ENCODE measurements at places on chromosomes 5 and 9.

GRCh38 chr5:121763665-121764064, 88.0 kb upstream of the FTMT start:
- DNase-seq = no peak

DNA sequence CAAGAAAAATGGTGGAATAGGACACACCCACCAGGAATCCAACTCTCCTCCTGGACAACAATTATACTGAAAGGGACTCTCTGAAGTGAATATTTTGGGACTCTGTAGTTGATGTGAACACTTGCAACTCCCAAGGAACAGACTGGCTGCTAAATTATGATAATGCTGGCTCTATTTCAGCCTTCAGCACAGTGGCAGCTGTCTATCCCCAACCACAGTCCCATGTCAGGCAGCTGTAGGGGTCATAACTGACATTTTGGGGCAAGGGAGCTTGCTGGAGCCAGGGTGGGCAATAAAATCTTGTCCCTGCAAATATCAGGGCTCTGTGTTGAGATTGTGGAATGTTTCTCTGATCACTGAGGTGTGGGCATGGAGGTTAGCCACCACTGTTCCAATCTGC, 14.2 kb downstream of the SPATA31E1 start:
- no peak for DNase-seq

- DNase-seq = no peak
These were observed 244.4 kb downstream of the MAST4 start for GRCh38 chr5:66840511-66841013.

DNA sequence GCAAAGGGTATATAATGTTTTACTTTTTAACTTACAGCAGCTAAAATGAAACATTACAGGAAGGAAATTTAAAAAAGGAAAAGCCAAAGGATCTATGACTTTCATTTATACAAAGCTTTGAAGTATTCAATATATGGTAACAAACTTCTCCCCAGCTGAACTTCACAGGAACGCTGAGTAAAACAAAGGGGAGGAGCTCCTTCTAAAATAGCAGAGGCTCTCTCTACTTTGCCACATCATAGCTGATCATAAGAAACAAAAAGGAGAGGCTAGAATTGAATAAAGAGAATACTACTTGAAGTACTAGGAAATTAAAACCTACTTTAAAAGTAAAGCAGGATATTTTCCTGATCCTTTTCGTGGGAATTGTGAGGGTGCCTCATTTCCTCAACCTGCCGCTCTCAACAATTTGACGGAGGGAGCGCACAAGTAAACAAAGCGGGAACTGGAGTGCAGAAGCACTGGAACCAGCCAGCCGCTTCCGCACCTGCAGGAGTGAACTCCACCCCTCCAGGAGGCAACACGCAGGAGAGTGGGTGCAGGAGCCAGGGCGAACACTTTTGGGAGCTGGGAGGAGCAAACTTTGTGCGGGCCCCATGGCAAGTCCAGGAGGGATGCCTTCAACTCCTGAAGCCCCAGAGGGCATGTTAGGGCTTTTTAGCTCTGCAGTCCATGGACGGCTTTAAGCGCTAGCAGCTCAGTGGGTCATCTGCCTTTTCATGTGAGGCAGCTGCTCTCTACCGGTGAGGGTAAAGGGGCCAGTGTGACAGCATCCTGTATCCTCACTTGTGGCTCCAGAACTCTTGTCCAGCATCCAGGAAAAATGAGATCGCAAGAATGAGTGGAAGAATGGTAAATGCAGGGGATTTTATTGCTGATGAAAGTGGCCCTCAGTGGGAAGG, 757.4 kb downstream of the PTPRD start:
- no peak for DNase-seq

GRCh38 chr5:143059355-143059754, 289.2 kb downstream of the ARHGAP26 start:
- DNase-seq = no peak

DNA sequence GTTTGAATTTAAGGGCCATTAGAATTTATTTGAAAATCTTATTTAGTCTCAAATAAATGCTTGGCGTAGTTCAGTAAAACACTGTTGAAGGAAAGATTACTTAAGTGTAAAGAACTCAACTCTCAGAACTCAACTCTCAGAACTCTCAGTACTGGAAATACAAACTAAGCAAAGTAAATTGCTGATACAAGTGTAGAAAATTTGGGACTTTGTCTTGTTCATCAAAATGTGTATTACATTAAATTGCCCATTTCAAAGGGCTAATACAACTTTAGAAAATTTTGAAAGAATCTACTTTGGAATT, 99.4 kb downstream of the CSNK1G3 start:
- no peak for DNase-seq

- DNase-seq = no peak
These were observed 160.2 kb downstream of the MACROH2A1 start for GRCh38 chr5:135238622-135239452.

DNA sequence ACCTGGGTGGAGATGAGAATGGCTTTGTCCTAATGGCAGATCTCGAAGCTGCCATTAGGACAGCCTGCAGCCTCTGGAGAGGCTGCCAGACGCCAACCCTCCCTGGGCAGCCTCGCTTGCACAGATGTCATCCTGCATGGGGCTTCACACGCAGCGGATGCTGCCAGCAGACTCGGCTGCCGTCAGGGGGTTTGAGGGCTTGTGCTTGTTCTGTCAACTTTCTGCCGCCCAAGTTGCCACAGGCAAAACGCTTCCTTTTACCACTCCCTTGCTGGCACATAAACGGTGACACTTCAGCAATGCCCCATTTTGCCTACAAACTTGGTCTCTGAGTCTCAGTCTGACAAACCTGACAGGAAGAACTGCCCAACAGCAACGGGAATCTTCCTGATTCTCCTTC, 24.7 kb downstream of the DAP start:
- no peak for DNase-seq

GRCh38 chr5:58191443-58191842, 268.4 kb downstream of the PLK2 start:
- no peak for DNase-seq

DNA sequence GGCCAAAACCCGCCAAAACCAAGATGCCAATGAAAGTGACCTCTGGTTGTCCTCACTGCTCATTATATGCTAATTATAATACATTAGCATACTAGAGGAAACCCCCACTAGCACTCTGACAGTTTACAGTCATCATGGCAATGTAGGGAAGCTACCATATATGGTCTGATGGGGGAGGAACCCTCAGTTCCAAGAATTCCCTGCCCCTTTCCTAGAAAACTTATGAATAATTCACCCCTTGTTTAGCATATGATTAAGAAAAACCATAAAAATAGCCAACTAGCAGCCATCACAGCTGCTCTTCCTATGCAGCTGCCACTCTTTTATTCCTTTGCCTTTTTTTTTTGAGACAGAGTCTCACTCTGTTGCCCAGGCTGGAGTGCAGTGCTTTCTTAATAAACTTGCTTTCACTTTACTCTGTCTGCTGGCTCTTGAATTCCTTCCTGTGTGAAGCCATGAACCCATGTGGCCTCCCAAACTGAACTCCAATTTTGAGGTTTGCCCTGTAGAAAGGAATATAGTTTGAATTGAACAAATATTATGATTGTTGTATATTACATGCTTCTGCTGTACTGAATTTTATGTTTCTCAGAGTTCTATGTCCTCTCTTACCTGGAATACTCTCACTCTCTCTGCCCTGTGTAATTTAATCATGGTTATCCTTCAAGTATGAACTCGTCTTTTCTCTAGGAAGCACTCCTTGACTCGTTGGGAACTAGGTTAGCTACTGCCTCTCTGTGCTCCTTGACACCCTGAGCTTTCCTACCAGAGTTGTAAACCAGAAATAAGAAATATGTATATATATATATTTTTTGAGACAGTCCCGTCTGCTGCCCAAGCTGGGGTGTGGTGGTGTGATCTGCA, 59.8 kb downstream of the KIAA1958 start:
- no peak for DNase-seq

DNA sequence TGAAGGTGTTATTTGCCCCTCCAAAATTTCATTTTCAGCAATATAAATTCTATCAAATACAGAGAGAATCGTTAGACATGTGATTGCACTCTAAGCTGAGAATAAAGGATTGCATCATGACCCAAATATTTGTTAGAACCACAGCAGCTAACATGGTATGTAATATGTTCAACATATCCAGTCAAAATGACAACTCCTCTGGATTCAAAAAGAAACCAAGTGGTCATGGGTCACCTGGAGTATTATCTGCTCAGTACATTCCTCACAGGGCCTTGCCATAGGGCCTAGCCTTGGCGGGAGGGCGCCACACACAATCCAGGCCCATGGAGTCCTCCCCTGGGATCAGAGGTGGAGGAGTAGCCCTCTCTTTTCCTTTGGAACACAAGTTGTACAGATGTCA, 179.2 kb downstream of the HSD17B3 start:
- DNase-seq = no peak

DNA sequence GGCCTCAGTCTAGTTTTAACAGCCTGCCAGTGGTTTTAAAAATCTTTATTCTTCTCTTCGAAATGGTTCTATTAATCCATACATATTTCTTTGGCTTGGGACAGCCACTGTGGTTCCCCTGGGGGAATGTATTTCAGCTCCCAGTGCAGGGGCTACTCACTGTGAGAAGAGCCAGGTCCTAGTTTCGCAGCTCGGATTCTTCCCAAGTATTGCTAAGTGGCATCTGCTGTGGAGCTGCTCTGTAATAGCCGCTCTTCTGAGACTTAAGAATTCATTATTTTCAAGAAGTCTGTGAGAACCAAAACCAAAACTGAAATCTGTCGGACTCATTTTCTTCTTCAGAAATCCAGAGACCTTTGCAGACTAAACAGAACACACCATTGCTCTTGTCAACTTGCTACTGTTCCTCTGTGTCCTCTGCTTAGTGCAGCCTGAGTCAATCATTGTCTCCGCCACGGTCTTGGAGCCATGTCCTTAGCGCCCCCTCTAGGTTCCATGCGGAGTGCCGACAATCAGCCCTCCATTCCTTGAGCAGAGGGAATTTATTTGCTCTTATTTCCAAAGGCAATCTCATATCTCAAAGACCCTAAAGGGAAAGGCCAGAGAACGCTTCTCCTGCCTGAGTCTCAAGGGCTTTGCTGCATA, 478.2 kb downstream of the SPATA31D1 start:
- no peak for DNase-seq

- DNase-seq = no peak
These were observed 117.2 kb downstream of the SLC25A46 start for GRCh38 chr5:110855961-110856360.

DNA sequence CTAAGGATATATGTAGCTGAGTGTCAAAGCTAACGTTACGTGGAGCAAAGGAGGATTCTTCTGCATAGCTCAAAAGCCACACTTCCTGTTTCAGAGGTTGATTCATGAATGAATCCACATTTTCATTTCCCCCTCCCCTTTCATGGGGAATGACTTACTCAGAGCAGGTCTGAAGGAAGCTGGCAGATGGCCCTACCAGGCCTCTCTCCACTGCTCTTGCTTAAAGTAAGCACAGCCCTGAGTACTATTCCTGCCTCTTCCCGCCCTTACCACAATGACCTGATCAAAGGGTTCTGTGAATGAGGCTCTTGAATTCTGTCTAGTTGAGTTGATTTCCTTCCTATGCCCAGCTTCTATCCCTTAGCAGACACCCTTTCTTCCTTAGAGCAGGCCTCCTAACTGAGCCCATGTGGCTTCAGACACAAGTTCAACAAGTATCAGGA, 6.3 kb downstream of the IGIP start:
- no peak for DNase-seq

DNA sequence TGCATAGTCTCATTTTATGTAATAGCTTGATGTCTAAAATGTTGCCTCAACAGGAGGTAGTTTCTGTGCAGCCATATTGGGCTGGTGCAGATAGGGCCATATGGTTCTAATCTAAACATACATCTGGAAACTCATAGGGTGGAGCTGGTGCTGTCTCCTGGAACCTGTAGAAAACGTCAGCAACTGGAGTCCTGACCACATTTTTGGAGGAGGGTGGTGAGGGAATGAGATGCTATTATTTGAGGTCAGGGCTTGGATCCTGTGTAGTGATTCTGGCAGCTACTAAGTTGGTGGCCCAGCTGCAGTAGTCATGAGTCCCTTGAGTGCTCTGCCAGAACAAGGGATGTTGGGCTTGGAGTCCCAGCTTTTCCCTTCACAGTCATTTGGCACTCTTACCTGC, 14.1 kb downstream of the MAN2A1 start:
- DNase-seq = no peak

GRCh38 chr9:89610391-89610925, 5.6 kb downstream of the GADD45G start:
- DNase-seq = no peak

DNA sequence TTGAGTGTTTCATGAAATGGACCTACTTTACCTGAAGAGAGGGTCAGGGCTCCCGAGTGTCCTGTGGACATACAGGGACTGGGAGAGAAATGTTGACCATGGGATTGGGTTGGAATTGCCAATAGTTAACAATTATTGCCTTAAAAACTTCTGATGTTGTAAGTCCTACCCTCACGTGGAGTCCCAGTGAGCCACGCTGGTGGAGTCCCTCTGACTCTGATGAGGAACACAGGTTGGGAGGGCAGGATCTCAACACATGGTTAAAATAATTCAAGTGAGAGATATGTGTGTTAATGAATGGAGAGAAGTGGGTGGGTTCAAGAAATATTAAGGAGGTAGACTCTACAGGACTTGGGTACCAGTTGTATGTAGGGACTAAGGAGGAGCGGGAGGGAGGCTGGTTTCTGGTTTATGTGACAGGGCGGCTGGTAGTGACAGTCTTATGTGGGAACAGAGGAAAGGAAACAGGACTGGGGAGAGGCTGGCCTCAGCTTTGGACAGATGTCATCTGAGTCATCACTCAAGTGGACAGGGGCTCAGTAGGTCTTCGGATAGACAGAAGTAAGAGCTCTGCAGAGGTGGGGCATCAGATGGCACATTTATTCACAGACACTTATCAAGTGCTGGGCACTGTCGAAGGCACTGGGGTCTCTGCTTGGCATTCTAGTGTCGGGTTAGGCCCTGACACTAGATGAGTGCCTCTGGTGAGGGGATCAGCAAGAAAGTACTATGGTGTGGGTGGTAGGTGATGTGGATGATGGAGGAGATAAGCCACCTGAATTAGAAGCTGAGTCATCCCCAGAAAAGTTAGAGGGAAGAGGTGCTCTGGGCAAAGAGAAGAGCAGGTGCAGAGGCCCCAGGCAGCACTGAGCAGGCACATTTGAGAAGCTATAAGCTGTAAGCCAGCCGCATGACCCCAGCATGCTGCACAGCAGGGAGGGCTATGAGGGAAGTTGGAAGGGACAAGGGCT, 27.2 kb downstream of the MAML1 start:
- no peak for DNase-seq

GRCh38 chr9:114769624-114770023, 36.2 kb downstream of the TNFSF15 start:
- no peak for DNase-seq

GRCh38 chr9:128771094-128771721, 519 bp downstream of the ZER1 start:
- DNase-seq = no peak

DNA sequence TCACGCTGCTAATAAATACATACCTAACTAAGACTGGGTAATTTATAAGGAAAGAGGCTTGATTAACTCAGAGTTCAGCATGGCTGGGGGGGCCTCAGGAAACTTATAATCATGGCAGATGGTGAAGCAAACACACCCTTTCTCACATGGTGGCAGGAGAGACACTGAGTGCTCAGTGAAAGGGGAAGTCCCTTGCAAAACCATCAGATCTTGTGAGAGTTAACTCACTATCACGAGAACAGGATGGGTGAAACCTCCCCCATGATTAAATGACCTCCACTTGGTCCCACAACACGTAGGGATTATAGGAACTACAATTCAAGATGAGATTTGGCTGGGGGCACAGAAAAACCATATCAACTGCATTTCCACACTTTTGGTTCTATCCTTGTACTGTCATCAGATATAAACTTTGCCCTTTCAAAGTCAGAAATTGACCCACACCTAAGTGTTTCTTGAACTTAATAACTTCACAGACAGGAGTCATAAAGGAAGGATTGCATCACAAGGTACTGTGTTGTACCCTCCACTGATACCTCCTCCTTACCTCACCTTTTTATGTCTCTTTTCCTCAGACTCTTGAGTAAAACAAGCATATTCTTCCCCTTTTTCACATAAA, 319.1 kb upstream of the PIK3R1 start:
- no peak for DNase-seq

Data from cortex of kidney (tissue), 1 donor.